ENCODE measurements at places on chromosomes 12 and 14.

DNA sequence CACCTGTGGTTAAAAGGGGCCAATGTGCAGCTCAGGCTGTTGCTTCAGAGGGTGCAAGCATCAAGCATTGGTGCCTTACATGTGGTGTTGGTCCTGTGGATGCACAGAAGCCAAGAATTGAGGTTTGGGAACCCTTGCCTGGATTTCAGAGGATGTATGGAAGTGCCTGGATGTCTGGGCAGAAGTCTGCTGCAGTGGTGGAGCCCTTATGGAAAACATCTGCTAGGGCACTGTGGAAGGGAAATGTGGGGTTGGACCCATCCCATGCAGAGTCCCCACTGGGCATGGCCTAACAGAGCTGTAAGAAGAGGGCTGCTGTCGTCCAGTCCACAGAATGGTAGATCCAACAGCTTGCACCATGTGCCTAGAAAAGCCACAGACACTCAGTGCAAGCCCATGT lies 36.6 kb downstream of the PCNX1 start:
- no peak for DNase-seq

- no peak for DNase-seq
Measured at GRCh38 chr14:68692216-68692615, 100.7 kb downstream of the ZFP36L1 start.

DNA sequence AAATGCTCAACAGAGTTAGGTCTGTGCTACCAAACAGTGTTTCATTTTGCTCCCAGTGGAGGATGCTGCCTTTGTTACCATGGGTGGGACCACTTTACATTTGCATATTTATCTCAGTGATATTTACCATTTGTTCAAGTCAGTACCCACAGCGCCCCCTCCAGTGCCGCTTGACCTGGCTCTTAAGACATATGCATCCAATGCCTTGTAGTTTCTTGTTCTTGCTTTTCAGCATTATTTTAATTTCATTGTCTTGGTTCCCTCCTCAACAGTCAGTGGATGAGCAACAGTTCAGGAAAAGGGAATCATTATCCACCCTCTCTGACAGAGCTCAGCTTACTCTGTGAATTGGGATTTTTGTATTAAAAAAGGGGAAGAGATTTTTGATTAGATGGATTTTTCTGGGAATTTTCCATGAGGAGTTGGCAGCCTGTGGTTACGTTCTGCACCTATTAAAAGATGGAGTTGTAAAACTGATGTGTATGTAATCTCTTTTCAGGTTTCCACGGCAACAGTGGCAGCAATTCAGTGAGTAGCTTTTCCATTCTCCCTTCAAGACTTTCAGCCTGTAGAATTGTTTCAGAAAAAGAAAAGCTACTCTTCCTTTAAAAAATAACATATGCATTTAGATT lies 240.5 kb upstream of the DAAM1 start:
- peak; percentile 46 for DNase-seq

GRCh38 chr12:10130042-10130441 lies at the start of gene CLEC7A:
TSS of gene CLEC7A (minus strand) at chr12:10130199. CDS start at chr12:10130082, 117 bp downstream.
- no peak for DNase-seq

DNA sequence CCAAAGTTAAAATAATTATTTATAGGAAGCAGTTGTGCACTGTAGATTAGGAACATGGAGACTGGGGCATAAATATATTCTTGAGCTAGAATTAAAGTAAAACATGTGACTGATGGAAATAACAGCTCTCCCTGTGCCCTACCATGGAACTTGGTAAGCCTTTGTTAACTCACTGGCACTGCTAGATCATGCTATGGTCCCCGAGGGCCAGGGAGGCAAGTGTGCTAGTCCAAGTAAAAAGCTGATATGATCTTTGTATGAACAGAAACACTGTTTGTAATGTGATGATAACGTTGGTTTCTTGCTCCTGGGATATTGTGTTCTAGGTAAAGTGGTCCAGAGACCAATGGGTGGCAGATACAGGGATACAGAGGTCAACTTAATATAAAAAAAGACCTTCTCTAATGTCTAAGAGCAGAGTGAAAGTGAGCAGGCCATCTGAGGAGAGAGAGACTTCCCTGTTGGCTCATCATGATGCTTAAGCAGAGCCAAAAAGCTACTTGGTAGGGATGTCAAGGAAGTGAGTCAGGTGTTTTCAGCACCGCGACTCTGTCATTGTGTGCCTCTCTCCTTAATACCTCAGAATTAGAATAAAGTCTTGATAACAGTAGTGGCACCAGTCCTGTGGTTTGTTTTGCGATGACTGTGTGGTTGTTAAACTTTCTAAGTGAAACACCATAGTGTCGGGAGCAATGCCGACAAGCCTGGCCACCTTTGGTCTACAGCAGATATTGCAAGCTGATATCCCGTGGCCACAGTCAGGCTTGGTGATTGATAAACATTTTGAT lies 27.6 kb downstream of the BICD1 start:
- no peak for DNase-seq

DNA sequence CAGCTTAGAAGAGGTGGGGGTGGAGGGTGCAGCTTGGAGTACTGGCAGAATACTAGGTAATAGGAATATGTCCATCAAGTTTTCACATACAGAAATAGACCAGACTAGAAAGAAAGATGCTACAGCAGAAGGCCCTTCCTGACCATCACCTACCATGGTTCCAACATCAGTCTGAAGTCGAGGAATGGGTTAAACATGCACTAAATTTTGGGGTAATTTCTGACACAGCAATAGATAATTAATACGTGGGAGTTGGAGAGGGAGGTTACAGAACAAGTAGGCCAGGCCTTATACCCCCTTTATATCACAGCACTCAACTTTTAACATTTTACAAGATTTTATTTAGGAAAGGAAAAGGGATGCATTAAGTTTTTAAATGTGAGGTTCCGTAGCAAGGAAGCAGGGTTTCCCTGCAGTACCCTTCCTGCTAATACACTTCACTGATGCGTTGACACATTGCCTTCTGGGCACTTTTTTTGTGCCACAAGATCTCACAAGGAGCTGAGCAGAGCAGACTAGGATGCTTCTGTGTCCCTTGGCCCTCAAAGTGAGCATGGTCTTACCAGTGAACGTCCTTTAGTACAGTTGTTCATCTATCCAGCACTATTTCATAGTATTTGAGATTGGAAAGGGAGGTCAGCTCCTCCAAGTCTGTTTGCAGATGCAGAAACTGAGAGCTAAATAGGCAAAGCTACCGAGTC lies 50.8 kb downstream of the EID3 start:
- DNase-seq = no peak

DNA sequence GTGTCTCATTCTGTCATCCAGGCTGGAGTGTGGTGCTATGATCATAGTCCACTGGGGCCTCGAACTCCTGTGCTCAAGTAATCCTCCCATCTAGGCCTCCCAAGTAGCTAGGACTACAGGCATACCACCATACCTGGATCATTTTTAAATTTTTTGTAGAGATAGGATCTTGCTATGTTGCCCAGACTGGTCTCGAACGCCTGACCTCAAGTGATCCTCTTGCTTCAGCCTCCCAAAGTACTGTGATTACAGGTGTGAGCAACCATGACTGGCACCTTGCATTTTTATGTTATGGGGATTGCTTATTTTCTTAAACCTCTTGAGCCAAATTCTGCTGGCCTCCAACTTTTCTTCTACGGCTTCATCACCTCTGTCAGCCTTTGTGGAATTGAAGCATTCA lies 26.9 kb downstream of the PRORP start:
- DNase-seq = no peak

GRCh38 chr12:65823513-65824375 lies 539 bp upstream of the HMGA2 start:
- DNase-seq = peak; percentile 73

DNA sequence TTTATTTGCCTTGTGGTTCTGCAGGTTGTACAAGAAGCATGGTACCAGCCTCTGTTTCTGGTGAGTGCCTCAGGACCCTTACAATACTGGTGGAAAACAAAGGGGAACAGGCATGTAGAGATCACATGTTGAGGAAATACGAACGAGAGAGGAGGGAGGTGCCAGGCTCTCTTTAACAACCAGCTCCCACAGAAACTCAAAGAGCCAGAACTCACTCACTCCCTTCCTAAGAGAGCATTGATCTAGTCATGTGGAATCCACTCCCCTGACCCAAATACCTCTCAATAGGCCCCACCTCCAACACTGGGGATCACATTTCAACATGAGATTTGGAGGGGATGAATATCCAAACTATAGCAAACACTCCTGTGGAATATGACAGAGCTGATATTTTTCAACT lies 938.0 kb downstream of the GALC start:
- DNase-seq = no peak

GRCh38 chr12:110281549-110282299 lies 677 bp downstream of the ATP2A2 start:
- peak; percentile 35 for DNase-seq

- DNase-seq = no peak
Measured at GRCh38 chr12:122830517-122831214, 4.6 kb upstream of the HIP1R start.

- DNase-seq = no peak
Measured at GRCh38 chr14:32733015-32733414, 205.7 kb upstream of the NPAS3 start.

- no peak for DNase-seq
Measured at GRCh38 chr14:59583755-59584154, 7.1 kb upstream of the CCDC175 start.

DNA sequence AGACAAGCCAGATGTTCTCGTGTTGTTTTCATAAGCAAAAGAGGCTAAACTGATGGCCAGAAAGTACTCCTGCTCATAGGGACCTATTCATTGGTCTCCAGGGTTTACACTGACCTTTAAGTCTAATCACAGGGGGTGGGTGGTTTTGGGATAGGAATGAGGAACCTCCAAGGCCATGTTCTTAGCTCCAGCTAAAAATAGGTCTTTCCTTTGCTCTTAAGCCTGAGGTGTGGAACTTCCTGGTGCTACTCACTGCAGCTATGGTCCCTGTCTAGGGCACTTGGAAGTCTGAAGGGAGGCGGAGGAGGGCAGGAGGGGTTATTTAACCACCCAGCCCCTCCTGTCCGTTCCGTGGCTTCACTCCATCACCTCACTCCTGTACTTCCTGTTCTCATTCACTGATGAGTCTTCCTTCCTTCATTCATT lies 18.6 kb downstream of the GPRC5A start:
- no peak for DNase-seq

- DNase-seq = no peak
Measured at GRCh38 chr12:43957732-43958372, 122.0 kb downstream of the TMEM117 start.

DNA sequence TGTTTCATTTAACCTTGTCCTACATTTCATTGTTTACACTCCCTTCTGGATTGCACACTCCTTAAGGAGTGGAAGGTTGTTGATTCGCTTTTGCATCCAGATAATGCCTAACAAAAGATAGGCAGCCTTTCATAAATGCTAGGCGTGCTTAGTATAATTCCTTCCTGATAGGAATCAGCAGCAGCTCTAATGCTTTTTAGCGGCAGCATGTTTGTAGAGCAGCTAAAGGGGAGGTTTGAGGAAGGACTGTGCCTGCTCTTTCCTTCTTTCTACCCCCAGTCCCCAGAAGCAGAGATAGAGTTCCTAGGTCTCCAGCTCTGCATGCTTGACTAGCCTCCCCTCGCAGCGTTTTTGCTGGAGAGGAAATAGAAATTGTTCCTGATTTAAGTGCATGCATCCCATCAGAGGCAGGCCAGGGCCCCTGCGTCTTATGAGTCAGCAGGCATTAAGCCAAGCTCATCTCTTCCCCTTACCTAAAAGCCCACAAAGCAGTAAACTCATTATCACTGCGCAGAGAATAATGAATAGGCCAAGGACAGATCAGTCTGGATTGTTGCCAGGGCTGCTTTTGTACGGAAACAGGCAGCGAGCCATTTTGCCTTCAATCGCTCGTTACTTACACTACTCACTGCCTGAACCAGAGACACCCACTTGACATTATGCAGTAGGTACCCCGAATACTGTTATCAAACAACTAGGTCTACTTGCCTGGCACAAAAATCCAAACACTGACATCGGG lies 14.0 kb upstream of the TBPL2 start:
- no peak for DNase-seq

Data from WTC11 (cell line).